ENCODE measurements at places on chromosomes 13 and 19. TPM values are rescaled to one million over a fixed set of nuclear protein-coding genes. Genes with fewer than 3 reads are reported as not detected.

DNA sequence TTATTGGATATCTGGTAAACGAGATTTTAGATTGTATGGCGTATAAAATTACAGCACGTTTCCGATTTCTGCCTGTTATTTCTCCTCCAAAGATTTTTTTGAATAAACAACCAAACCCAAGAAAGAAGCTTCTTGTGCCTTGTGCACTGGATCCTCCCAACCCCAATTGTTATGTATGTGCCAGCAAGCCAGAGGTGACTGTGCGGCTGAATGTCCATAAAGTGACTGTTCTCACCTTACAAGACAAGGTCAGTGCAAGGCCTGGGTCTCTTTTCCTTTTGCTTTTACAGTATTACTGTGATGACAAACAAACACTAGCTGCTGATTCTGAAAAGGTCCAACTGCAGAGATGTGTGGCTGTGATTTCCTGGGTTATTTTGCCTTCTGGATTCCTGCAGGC lies 22.9 kb upstream of the WTIP start:
- H3K27me3 ChIP-seq, result no peaks in the 10 kb centered on the region
- H3K4me1 ChIP-seq, result peaks cover 8% of the 10 kb centered on the region
- DNase-seq, result no peak
- no peak overlapping the region for H3K4me3 ChIP-seq

DNA sequence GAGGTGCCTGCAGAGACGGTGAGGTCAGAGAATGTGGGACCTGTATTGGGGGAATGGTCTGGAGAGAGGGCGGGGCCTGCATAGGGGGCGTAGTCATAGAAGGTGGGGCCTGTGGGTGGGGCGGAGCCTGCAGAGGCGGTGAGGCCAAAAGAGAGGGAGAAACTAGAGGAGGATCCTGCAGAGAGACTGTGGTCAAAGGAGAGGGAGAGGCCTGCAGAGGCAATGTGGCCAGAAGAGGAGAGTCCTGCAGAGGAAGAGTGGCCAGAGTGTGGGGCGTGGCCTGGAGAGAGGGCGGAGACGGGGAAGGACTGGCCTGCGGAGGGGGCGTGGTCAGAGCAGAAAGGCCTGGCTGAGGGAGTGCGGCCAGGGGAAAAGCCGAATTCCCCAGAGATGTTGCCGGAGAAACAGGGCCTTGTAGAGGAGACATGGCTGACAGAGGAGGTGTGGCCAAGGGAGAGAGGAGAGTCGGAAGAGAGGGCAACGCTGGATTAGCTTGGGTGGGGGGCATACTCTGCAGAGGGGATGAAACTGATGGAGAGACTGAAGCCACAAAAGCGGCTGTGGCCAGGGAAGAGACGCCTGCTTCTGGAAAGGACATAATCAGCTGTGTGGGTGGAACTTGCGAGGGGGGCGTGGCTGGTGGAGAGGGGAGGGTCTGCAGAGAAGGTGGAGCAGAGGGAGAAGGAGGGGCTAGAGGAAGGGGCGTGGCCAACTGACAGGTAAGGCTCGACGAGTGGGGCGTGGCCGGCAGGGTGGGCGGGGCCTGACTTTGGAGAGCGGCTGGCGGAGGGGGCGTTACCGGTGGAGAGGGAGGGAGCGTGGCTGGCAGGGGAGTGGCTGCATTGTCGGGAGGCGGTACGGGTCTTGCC lies 2.5 kb downstream of the PRR36 start:
- peak; percentile 100 for DNase-seq
- H3K27ac ChIP-seq, result peak overlapping the region; percentile 97
- peak overlapping the region; percentile 64 for H3K4me3 ChIP-seq
- peaks cover 27% of the 10 kb centered on the region for H3K4me1 ChIP-seq

GRCh38 chr13:28958018-28958417 lies 137.9 kb downstream of the MTUS2 start:
- H3K4me1 ChIP-seq, result no peaks in the 10 kb centered on the region
- no peak overlapping the region for H3K4me3 ChIP-seq
- H3K27me3 ChIP-seq, result peaks cover 23% of the 10 kb centered on the region
- no peak for DNase-seq

DNA sequence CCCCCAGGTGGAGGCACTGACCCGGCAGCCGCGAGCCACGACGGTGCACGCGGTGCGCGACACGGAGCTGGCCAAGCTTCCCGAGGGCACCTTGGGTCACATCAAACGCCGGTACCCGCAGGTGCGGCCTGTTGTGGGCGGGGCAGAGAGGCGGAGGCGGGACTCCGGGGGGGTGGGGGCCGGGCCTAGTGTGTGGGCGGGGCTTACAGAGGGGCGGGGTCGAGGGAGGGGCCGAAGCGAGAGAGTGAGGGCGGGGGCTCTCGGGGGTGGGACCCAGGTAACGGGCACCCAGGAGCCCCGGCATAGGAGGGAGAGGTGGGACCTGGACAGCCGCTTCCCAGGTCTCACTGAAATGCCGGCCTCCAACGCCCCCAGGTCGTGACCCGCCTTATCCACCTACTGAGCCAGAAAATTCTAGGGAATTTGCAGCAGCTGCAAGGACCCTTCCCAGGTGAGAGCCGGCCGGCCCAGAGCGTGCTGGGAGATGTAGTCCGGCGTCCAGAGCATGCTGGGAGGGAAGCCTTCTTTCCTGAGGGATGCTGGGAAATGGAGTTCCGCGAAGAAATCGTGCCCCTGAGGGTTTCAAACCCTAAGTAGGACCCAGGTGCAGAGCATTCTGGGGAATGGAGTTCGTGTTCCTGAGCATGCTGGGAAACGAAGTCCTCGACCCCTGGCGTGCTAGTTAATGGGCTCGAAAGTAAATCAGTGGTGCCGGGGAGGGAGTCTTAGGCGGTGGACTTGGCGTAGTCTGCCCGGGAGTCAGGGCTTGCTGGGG lies 15.7 kb downstream of the PNPLA6 start:
- peaks cover 4% of the 10 kb centered on the region for H3K4me1 ChIP-seq
- peak overlapping the region; percentile 59 for H3K27ac ChIP-seq
- peak overlapping the region; percentile 69 for H3K4me3 ChIP-seq
- H3K27me3 ChIP-seq, result no peaks in the 10 kb centered on the region

- no peak for DNase-seq
- H3K4me3 ChIP-seq, result no peak overlapping the region
- peaks cover 3% of the 10 kb centered on the region for H3K4me1 ChIP-seq
- H3K36me3 ChIP-seq, result no peaks in the 10 kb centered on the region
- peaks cover 81% of the 10 kb centered on the region for H3K27me3 ChIP-seq
Observed at GRCh38 chr19:45597425-45598111, 4.4 kb downstream of the GPR4 start.

HIF3A gene
- 175 TPM for total RNA-seq

LHB gene
- total RNA-seq, result not detected

Measured in mesothelial cell of epicardium (in vitro differentiated cells).